Vagina (tissue), 2 donors: ENCODE measurements at places on chromosomes 1 and 21.

DNA sequence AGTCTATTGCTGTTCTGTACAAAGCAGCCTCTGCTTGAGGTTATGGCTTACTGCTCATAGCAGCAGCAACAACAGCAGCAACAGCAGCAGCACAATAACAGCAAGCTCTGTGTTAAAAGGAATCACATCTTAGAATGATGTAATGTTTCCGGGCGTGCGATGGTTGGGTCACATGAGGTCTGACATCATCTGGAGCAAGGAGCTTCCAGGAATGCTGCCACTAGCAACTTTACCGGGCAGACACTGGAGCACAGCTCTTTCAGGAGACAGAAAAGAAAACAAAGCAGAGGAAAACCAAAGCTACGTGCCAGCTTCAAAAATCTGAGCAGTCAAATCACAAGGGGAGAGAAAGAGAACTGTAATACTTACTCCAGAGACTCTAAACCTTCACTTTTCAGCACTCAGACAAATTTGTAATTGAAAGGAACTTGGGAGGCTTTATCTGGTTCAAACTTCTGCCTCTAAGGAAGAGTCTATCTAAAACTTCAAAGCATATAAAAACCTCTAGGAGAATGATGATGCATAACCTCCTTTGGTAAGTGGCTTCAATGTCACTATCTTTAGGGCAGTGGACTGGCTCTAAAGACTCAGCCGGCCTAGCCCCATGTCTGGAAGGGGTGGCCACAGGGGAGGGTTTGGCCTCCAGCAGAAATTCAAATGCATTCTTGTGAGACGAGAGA lies 28.3 kb upstream of the RAB3GAP2 start:
- DNase-seq = peak; percentile 94

GRCh38 chr1:178133239-178133989 lies 39.5 kb downstream of the RASAL2 start:
- no peak for DNase-seq

DNA sequence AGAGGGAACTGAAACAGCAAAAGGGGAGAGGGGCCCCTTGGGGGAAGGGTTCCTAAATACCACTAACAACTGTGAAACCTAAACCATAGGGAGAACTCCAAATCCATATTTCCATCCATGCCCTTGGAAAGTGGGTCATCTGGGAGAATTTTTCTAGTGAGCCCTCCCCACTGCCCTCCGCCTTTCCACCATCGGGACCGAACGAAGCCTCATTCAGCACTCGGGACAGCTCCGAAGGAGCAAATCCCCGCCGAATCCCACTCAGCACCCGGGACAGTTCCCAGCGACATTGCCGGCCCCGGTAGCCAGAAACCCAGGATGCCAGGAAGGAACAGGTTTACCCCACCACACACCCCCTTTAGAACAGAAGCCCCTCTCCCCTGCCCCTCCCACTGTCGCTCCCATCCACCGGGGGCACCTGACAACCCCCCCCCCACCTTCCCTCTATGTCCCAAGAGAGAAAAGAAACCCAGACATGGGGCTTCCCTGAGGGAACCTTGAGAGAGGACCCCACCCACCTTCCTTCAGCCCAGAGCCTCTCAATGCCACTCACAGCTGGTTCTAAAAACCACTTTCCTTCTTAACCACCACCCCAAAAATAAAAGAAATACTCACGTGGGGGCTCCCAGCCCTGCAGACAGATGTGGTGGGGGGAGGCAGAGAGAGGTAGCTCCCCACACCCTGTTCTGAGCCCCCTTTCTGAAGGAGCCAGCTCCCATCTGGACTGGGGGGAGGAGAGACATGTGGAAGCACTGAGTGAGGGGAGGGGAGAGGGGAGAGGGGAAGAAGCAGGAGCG lies 4.5 kb downstream of the DLGAP3 start:
- DNase-seq = peak; percentile 65

- no peak for DNase-seq
These were observed 36.2 kb upstream of the DOCK7 start for GRCh38 chr1:62724430-62724829.

DNA sequence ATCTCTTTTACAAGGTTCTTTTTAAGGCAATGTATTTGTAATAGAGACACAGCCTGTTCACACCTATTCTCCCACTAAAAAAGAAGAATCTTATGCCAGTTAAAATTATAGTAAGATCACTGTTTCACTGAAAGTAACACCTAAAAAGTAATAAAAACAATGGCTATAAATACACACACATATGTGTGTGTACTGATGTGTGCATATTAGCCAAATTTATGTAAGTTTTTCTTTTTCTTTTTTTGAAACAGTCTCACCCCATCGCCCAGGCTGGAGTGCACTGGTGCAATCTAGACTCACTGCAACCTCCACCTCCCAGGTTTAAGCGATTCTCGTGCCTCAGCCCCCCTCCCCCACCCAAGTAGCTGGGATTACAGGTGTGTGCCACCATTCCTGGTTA lies 56.8 kb upstream of the SLC30A10 start:
- no peak for DNase-seq

- DNase-seq = peak; percentile 10
These were observed 123.3 kb upstream of the GRIK3 start for GRCh38 chr1:37157634-37158033.

- no peak for DNase-seq
These were observed 28.1 kb downstream of the ERI3 start for GRCh38 chr1:44326821-44327465.

- no peak for DNase-seq
These were observed 207.2 kb upstream of the C1orf87 start for GRCh38 chr1:60280819-60281218.

DNA sequence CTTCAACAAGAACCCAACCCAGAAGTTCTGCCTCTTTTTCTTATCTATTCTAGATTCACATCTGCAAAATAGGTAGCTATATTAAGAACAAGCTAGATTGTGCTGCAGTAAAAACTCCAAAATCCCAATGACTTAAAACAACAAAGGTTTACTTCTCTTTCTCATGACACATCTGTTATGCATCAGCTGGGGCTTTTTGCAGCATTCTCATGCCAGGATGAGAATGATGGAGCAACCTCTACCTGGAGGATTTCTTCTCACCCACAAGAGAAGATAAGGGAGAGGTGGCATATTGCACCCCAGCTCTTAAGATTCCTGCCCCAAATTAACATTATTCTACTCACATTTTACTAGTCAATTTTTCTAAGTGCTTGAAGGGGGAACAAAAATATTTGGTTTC lies 152.3 kb upstream of the SPAG17 start:
- no peak for DNase-seq

GRCh38 chr1:108016451-108016920 lies 51.5 kb upstream of the VAV3 start:
- DNase-seq = no peak

DNA sequence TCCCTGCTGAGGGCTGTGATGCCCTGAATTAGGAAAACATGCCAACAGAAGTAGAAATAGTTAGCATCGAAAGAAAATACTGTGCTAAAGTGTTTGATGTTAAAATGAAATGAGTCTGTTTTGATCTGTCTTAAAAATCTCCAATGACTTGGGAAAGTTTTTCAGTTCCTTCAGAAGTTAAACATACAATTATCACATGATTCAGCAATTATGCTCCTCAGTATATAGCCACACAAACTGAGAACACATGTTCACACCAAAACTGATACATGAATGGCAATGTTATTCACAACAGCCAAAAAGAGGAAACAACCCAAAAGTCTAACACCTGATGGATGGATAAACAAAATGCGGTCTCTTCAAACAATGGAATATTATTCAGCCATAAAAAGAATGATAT lies 130.6 kb downstream of the PTPN14 start:
- DNase-seq = no peak

DNA sequence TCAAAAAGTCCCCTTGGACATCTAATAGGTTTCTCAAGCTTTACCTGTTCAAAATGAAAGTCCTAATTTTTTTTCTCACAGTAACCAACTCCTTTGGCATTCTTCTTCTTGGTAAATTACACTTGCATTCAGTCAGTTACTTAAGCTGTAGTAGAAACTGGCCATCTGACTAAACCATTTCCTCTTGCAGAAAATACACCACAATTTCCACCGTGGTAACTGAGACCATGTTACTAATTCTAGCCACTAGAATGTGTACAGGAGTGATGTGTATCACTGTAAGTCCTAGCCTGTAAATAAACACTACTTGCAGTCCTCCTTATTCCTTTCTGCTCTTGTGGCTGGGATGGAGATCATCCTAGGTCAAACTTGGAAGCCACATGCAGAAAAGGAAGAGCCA lies 965.4 kb upstream of the TMPRSS15 start:
- DNase-seq = no peak

DNA sequence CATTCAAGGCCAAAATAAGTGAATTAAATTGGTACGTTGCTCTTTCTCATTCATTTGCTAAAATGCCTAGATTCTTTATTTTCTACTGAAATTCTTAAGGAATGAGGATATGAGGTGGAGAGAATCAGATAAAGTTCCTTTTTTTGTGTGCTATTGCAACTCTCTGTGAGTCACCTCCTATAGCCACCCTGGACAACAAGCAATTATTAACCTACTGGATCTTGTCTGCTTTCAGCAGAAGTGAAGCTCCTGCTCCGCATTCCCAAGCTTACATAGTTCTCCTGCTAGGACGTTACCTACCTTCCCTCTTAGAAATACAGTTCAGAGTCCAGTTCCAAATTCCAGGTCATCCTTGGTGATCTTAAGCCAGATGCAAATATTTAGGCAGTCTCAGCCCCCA lies 4.8 kb upstream of the KCNJ6 start:
- DNase-seq = no peak

DNA sequence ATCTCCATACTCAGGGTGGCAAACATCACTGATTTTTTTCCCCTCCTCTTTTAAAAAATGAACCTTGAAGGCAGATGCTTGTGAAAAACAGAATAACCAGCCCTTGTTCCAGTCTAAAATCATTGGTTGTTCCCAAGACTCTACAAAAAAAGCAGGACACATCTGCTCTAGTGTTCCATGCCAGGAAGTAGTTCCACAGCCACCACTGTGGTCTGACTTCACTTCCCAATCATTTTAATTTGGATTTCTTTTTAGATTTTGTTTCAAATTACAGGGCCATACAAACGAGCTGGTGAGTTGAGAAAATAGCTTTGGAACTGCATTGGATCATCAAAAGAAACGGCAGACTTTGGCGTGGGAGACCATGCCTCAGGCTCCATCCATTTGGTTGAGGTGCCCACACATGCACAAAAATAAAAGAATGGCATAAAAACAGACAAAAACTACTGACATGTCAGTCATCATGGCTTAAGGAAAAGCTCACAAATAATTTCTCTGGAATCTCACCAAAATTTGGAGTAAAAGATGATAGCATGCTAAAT lies 210.0 kb downstream of the GABPA start:
- no peak for DNase-seq

GRCh38 chr1:196678510-196678884 lies 26.7 kb downstream of the CFH start:
- no peak for DNase-seq

GRCh38 chr1:186055846-186056245 lies 319.2 kb downstream of the TPR start:
- no peak for DNase-seq

DNA sequence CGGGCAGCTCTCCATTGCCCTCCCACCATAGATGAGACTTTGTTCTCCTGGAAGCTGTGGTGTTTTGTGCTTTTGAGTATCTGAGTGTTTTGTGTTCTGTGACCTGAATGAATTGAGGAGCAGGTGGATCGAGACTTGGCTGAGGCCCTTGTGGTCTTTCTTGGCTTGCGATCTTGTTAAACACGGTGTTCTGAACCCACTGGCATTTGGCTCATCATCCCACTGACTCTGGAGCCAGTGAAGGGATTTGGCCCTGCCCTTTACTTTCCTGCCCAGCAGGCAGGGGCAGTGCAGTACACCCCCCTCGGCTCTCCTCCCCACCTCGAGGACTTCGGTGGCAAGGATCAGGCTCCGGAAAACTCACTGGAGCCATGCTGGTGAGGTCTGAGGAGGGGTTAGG lies 30.6 kb downstream of the PKNOX1 start:
- no peak for DNase-seq

DNA sequence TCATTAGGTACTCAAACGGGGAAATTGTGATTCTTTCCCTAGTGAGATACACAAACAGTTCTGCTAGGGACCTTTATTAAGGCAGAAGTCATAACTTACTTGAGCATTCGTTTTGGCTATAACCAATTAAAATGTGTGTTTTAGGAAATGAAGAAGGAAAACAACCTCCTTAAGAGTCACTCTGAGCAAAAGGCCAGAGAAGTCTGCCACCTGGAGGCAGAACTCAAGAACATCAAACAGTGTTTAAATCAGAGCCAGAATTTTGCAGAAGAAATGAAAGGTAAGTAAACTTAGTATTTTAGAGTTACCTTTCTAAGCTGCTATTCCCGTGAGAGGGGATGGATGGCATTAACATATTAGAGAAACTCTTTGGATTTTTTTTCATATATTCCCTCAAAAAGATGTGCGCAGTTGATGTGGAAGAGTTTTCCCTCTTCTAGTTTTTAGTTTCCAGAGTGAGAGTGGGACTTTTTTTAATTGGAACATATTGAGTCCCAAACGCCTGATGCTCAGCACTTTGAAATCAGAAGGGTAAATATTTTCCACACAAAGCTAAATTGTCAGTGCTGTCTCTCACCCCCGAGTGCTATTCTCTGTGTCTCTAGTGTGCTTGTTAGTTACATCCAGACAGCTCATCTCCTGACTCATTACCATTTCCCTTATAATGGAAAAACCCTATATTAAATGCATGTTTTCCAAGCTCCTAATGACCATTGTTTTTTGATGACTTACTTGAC lies 34.9 kb downstream of the CENPF start:
- DNase-seq = no peak

- no peak for DNase-seq
These were observed 17.8 kb upstream of the RAB29 start for GRCh38 chr1:205792961-205793673.

- no peak for DNase-seq
These were observed 20.8 kb downstream of the OBSCN start for GRCh38 chr1:228228601-228229074.

DNA sequence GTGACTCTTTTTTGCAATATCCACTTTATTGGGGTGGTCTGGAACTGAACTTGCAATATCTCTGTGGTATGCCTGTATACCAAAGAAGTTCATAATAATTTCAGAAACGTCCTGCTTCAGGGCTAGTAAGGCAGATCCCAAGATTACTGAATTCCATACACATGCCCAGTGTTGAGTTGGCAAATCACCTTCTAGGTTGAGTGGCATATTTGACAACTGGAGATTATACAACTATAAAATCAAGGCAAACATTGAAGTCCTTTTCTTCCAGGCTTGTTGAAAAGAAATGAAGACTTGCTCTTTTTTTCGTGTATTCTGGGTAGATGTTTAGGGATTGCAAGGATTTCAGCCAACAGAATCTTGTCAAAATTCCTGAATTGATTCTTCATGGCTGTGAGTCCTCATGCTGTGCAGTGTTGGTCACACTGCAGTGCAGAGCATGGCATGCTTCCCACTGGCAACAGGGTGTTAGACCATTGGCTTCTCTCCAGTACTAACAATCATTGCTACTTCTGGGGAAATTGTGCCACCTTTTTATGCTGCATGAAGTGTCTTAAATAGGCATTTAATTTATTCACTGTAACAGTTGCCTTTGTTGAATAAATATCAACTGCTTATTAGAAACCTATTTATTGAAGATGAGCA lies 367.1 kb upstream of the ADGRL4 start:
- no peak for DNase-seq

GRCh38 chr1:219963432-219963831 lies 35.1 kb upstream of the SLC30A10 start:
- DNase-seq = no peak
